ENCODE measurements at places on chromosomes 4 and X.

GRCh38 chrX:110732266-110732665 is 63.4 kb downstream of the CHRDL1 start:
- DNase-seq = no peak

DNA sequence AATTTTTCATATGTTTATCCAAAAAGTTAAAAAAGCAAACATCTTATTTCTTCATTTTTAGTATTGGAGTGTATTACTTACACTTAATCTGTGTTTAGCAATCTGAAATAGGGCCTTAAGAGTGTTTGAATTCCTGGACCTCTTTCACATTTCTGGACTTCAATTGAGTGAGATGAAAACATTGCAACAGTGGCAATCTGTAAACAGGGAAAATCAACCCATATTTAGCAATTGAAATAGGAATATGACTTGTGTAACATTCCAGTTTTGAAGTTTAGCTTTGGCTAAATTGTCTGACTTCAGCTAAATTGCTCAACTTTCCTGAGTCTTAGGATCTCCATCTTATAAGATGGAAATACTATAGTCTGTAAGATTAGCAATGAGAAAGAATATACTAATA is 34.6 kb upstream of the FHL1 start:
- no peak for DNase-seq

DNA sequence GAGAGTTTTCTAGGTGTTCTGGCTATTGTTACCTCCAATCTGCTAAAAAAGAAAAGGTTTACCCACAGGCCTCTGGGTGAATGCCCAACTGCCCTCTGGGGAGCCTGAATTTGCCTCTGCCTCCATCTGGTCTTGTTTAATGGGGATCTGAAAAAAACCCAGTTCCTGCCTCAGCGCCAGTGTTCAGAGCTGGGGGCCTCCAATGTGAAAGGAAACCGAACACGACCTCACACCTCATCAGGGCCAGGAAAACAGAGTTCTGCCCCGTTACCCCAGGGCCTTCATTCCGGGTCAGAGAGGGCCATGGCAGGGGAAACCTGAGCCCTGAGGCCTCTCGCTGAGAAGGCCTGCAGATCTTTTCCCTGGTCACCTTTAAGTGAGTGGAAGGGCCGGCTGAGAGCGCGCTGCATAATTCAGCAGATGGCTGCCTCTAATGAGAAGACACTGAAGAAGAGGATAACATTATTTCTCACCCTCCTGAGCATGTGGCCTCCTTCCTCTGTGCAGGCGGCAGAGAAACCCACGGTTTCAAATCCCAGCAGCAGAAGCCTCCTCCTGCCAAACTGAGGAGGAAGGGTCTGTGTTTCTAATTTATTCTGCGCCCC is 6.8 kb downstream of the SEPTIN6 start:
- no peak for DNase-seq

DNA sequence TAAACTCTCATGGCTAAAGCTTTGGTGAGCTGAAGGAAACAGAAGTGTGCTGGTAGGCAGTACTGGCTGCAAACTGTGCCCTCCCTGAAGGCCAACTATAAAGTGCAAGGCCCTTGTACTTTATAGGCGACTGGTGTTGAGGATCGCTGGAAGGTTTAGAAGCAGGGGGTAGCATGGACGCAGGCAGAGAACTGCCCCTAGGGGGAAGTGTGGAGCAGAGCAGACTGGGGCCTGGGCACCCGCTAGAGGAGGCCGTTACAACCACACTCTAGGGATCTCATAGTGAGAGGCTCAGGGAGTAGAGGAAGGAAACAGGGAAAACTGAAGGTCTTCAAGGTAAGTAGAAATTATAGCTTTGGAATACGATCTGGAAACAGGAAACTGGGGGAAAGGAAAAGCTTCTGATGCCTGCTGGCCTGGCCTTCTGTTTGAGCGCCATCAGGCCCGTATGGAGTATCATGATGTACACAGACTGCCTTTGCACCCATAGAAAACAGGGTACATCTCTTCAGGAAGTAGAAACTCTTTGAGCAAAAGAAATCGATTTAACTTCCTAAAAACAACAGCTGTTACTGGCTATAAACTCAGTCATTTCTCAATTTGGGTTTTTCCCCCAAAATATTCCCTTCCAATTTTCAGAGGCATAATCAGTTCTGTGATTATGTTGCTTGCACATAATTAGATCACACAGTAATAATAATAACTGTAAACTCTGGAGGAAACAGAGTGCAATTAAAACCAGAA is 23.9 kb upstream of the TMSB4X start:
- DNase-seq = no peak

GRCh38 chrX:154737136-154737535 is 13.7 kb downstream of the GAB3 start:
- no peak for DNase-seq

GRCh38 chrX:116272322-116272721 is 101.8 kb downstream of the AGTR2 start:
- DNase-seq = no peak

DNA sequence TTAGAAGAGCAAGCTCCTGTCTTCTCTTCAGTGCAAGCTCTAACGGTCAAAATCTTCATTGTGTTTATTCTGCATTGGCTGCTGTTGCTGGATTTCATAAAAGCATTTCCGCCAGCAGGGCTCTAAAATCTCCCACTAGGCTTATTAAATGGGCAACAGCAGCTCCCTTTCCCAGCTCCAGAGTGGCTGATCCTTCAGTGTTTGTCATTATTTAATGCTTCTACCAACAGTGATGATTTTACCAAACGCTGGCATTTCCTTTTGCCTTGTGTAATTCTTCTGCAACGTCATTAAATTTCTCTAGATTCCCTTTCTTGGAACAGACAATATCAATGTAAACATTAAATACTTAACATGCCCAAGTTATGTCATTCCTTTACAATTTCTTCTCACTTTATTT is 20.1 kb downstream of the SLC7A11 start:
- no peak for DNase-seq

- DNase-seq = no peak
These were observed 31.8 kb downstream of the AMMECR1 start for GRCh38 chrX:110286106-110286505.

DNA sequence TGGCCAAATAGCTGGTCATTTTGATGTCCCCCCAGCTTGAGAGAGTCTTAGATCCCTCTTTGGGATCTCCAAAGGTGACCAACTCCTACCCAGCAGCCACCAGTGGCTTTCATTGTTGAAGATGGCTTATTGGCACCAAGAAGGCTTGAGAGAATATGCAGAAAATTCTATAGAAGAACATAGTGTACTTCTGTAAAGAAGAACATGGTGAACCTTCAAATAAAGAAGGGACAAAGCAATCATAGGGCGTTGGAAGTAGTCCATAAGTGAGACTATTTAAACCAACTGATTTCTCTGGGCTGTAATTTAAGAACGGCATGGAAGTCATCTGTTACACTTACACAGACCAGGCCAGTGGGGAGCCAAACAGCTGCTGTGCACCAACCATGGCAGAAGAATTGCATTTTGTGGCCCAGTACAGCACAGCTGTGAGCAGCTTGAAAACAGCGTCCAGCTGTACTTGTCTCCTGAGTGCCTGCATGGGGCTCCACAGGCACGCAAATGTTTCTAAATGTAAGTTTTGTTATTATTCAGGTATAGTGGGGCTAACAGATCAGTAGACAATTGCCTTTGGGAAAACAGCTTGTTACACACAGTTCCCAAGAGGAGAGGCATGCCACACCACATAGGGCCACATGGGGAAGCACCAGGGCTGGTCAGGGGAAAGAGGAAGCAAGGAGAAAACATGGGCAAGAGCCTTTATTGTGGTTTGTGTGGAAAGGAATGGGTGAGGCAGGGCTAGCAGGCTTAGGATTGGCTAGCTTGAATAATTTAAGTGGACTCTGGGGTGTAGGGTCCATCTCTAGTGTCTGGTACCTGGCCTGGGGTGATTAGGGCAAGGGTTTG is 125.0 kb downstream of the ARHGAP6 start:
- no peak for DNase-seq

GRCh38 chr4:37821953-37822605 is 4.4 kb upstream of the PGM2 start:
- DNase-seq = no peak

DNA sequence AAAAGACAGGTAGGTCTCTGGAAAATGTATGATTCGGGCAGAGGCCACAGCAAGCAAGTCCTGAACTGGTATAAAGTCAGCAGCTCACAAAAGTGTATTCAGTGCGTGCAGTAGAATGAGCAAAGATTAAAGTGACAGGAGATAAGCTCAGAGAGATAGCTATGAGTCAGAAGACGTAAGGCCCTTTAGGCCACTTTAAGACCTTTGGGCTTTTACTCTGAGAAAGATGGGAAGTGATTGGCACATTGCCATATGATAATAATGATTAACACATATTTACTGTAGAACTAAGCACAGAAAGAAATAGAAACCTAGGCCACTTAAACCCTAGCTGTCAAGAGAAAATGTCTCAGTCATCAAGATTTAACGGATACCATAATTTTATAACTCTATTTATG is 51.7 kb downstream of the TBCK start:
- DNase-seq = no peak

- no peak for DNase-seq
These were observed 38.2 kb downstream of the MAGED1 start for GRCh38 chrX:51931566-51932150.

GRCh38 chr4:182969651-182970279 is 52.6 kb upstream of the DCTD start:
- no peak for DNase-seq

GRCh38 chrX:42755815-42756214 is 22.1 kb downstream of the PPP1R2C start:
- DNase-seq = no peak

GRCh38 chr4:139986689-139987501 is 167.1 kb downstream of the MAML3 start:
- DNase-seq = no peak

- DNase-seq = no peak
These were observed 25.1 kb upstream of the MXD4 start for GRCh38 chr4:2286904-2287593.

- no peak for DNase-seq
These were observed 27.2 kb downstream of the HPF1 start for GRCh38 chr4:169730564-169730963.

DNA sequence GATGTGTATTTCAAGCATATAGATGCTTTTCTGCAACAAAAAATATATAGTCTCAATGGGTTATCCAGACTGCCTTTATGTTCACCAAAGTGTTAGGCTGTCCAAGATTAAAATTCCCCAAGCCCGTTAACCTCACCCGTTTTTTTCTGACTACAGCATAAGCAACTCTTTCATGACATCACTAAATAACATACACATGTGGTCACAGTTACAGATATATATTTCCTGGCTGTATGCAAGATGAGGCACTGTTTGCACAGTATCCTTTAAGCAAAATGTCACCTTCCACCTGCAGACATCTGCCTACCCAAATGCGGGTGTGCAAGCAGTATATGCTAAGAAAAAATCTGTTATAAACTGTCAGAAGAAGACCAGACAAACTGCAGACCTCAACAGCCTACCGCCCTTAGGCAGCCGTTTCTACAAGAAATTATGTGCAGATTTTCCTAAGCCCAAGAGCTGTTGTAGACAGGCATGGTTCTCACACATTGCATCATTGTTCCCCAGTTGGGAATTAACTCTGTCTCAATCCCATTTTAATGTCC is 183.1 kb upstream of the MXRA5 start:
- no peak for DNase-seq

- DNase-seq = no peak
These were observed 183.1 kb upstream of the GALNT7 start for GRCh38 chr4:172985552-172985951.

- DNase-seq = no peak
These were observed at the start of gene SMIM10 for GRCh38 chrX:134990801-134991481. TSS of gene SMIM10 (plus strand) at chrX:134990991. CDS start at chrX:134991096, 105 bp downstream.

DNA sequence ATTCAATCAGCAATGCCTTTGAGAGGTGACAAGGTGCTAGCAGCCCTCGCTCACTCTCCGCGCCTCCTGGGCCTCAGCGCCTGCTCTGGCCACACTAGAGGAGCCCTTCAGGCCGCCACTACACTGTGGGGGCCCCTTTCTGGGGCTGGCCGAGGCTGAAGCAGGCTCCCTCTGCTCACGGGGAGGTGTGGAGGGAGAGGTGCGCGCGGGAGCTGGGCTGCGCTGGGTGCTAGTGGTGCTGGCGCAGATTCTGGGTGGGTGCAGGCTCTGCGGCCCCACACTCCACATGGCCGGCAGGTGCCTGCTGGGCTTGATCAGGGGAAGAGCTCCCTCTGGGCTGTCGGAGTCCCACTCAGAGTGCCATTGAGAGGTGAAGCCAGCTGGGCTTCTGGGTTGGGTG is 351.0 kb downstream of the GASK1B start:
- DNase-seq = no peak

DNA sequence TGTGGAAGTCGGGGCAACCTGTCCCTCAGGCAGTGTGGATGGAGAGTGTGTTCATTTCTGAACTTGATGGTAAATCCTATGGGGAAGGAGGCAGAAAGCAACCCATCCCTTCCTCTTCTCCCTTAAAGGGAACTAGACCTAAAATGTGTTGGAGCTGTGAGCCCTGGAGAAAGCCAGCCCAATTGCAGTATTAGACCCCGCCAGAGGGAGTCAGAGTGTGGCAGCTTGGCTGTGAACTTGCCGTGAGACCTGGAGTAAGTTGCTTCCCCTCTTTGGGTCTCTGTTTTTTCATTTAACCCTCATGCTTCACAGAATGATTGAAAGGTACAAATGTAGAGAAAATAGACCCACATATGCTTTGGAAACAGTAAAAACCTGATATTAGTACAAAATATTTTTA is 108.7 kb upstream of the PAK3 start:
- no peak for DNase-seq

GRCh38 chrX:119899125-119899524 is 3.4 kb downstream of the AKAP14 start:
- DNase-seq = no peak

- no peak for DNase-seq
These were observed 199.3 kb upstream of the FAT4 start for GRCh38 chr4:125115476-125115875.

DNA sequence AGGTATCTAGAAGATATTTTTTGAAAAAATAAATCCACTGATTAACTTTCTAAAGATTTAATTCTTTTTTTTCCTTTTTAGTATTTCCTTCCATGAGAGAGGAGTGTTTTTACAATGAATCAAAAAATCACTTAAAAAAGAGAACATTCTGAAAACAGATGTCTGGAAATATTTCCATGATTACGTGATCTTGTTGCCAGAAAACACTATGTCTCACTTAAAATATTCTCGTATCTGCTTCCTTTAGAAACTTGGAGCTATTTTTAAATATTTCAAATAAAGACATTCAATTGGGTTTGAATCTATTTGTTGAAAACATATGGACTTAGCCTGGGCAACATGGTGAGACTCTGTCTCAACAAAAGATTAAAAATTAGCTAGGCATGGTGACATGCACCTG is 232.8 kb upstream of the RASGEF1B start:
- DNase-seq = no peak

DNA sequence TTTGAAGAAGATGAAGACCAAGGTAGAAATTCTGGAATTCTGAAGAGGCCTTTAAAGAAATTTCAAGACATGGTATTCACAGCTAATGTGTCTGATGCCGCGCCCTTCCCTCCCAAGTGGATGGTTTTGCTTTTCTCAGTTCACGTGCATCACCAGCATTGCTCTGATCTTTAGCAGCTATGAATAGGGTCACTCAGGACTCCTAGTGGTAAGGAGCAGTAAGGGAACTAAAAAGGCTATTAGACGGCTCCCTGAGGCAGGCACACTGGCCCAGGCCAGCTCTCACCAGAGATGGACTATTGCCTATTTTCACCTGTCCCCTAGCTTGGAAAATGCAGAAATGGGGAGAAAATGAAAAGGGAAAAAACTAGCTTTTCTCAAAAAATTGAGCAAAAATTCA is 447.5 kb upstream of the RASGEF1B start:
- no peak for DNase-seq

- DNase-seq = no peak
These were observed 8.9 kb downstream of the EIF4E start for GRCh38 chr4:98919996-98920395.

Data from stimulated activated CD8-positive, alpha-beta memory T cell treated with anti-CD3 and anti-CD28 coated beads, Interleukin-7, amount 100 ng/mL, for 1 hour (primary cell).